ENCODE measurements at places on chromosomes 1 and 21. TPM values are rescaled to one million over a fixed set of nuclear protein-coding genes. Genes with fewer than 3 reads are reported as not detected.

DNA sequence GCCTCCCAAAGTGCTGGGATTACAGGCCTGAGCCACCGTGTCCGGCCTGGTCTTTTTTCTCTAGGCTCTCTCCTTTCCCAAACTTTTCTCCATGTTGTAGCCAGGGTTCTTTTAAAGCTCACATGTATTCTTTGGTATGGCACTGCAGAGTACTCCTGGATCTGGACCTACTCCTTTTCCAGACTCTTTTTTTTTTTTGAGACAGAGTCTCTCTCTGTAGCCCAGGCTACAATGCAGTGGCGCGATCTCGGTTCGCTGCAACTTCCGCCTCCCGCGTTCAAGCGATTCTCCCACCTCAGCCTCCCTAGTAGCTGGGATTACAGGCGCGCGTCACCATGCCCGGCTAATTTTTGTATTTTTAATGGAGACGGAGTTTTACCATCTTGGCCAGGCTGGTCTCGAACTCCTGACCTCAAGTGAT, 602 bp upstream of the MED18 start:
- no peak for DNase-seq

CLDN17 gene
- not detected for total RNA-seq

CA6 gene
- total RNA-seq: not detected

DNA sequence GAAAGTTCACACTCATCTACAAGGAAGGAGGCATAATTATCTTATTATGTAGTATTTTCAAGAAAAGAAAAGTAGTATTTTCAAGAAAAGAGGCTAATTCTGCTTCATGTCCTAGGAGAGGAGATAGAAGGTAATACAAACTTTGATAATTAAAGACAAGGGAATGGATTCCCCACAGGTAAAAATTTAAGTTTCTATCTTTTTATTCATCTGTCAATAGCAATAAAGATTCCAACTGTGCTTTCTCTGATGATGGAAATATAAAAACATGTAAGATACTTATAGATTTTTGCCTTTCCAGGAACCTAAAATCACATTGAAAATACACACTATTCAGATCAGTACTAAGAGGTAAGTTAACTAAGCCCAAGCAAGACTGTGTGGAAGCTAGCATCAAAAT, at the start of gene OR2M2:
OR2M2 (plus strand) TSS at position 301 of the 400 bp plus-strand sequence. CDS start 5,165 bp downstream, outside the sequence.
- no peak for DNase-seq

DNA sequence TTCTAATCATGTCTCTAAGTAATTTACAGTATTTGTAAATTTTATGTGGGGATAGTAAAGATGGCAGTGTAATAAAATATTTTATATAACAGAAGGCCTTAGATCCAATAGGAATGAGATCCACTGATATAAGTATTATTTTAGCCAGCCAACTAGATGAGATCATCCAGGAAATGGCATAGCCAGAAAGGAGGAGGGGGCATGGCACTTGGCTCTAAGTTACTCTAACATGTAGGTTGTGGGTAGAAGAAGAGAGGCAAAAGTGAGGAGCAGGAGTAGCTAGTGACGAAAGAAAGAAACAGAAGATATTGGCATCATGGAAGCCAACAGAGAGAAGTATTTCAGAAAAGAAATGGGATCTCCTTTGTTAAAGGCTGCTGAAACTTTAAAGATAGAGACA, 426.1 kb downstream of the PTPRC start:
- DNase-seq: no peak

- no peak for DNase-seq
These were observed 78.9 kb upstream of the LBR start for GRCh38 chr1:225506727-225507126.

KLF17 gene
- total RNA-seq: not detected

Data from pancreas (tissue), 10 donors.